Kidney tubule cell (primary cell): ENCODE measurements at places on chromosomes 3 and 15.

DNA sequence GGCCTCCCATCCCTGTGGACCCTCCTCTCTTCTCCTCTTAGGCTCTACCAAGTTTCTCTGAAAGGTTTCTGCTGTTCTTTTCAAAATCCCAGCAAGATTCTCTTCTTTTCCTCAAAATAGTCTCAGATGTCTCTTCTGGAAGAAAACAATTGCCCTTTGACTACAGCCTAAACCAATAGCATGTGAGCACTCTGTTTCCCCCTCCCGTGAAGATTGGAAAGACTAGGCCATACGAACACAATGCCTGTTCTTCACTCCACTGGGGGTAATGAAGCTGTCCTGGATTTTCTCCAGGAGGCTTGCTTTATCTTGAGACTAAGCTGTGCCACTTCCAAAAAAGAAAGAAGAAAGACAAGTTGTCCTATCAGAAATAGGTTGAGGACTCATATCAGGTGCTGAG lies 178.7 kb upstream of the MCTP2 start:
- DNase-seq = no peak

DNA sequence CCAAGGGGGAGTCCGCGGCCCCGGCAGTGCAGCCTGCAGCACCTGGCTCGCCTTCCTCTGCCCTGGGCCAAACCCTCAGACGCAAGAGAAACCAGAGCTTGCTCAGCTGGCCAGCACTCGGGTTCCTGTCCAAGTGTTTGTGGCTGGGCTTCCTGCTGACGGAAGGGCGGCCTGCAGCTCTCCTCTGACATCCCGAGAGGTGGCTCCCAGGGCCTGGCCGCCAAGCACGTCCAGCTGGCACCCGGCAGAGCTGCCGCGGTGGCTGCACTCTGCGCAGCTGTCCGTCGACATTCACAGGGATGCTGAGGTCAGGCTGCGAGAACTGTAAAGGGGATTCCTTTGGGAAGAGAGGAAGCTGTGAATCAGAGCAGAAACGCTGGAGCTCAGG lies 85.6 kb downstream of the CPN2 start:
- DNase-seq = peak; percentile 52

- DNase-seq = no peak
Observed at GRCh38 chr15:100082761-100083402, 258.9 kb downstream of the ADAMTS17 start.

DNA sequence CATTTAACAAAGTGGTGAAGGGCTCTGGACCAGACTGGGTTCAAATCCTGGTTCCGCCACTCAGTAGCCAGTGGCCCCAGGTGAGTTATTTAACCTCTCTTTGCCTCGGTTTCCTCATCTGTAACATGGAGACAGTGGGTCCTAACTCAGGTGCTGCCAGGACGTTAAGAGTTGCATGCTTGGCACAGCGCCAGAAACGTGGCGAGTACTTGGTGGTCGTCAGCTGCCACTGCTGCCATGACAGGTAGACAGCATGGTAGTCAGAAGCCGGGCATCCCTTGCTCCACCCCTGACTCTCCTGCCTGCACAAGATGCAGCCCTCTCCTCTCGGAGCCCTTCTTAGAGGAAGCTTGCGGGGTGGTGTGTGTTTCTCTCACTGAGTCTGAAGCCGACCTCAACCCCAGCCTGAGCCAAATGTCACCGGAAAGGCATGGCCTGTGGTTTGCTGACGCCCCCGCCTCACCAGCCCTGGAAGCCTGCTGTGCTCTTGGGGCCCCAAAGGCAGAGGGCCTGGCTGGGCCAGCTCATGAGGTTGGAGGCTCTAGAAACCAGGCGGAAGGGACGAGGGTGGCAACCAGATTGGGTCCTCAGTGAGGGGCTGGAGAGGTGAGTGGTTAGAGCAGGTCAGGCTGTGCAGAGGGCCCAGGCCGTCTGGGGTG lies 160.8 kb upstream of the TLE3 start:
- no peak for DNase-seq

- DNase-seq = no peak
Observed at GRCh38 chr3:63585927-63586326, 66.5 kb upstream of the SNTN start.

GRCh38 chr15:49163678-49164077 lies 6.4 kb upstream of the GALK2 start:
- DNase-seq = no peak

DNA sequence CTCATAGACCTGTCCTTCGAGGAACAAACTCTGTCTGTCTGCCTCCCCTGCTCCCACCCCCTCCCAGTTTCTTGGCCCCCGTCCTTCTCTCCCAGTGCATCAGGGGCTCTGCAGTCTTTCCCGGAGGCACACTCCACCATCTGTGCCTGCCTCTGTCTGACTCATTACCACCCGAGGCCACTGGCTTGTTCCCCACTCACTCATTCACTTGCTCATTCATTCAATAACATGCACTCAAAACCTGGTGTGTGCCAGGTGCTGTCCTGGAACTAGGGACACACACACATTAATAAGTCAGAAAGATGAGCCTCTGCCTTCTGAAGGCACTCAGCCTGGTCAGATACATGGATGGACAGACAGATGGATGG lies 12.4 kb downstream of the AMIGO3 start:
- DNase-seq = peak; percentile 20

GRCh38 chr15:99507016-99507503 lies 58.7 kb upstream of the MEF2A start:
- no peak for DNase-seq

- no peak for DNase-seq
Observed at GRCh38 chr3:43966126-43966525, 275.4 kb downstream of the ABHD5 start.

GRCh38 chr3:87197531-87197930 lies 29.6 kb upstream of the CHMP2B start:
- DNase-seq = no peak

GRCh38 chr3:45170096-45170495 lies 23.9 kb upstream of the CDCP1 start:
- DNase-seq = peak; percentile 36

DNA sequence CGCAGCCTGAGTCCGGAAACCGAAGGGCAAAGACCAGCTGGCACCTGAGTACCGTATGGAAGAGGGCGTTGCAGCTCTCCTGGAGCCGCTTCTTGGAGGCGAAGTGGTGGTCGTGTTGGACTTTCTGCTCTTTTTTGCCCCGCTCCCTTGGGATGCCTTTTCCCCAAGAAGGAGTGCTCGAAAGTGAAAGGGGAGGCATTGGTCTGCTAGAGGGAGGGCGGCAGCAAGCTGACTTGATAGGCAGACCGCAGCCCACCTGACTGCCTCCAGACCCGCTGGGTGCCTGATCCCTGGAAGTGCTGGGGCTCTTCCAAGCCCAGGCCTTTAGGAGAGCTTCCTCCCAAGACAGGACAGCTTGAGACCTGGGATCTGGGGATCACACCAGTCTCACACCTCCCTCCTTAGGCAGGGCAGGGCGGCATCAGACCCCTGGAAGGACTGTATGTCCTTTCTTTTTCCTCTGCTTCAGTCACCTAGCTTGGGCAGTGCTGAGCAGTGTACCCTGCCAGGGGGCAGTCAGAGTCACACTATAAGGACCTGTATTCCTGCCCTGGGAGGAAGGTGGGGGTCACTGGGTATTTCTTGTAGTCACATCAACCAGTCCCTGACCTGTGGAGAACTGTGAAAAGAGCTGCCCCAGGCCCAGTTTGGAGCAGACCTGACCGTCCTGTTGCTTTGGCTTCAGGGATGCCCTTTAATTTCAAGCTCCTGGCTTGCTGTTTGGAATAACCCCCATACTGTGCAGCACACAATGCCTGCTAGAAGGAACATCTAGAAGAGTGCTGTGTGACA lies 2.1 kb downstream of the ACVR2B start:
- DNase-seq = no peak

DNA sequence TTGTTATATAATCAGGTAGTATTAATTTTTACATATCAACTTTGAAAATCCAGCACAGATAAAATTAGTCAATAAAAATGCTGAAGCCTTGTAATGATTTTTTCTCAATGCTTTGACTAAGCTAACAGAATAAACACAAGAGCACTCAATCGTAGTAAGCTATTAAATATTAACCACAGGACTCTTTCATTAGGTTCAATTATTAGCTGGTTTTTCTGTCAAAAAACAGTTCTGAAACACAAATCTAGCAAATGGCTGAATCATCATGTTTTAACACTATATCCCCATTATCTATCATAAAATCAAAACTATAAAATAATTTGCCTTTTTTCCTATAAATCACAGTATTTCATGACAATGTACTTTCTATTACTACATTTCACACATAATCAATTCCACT lies 69.6 kb downstream of the PLOD2 start:
- DNase-seq = peak; percentile 56

GRCh38 chr3:72924055-72924454 lies 36.2 kb downstream of the GXYLT2 start:
- DNase-seq = no peak

GRCh38 chr3:32128936-32129335 lies 22.5 kb downstream of the GPD1L start:
- no peak for DNase-seq

- peak; percentile 47 for DNase-seq
Observed at GRCh38 chr3:23325466-23326065, 122.4 kb downstream of the UBE2E2 start.

- DNase-seq = peak; percentile 63
Observed at GRCh38 chr15:94844538-94845389, 613.4 kb downstream of the MCTP2 start.

DNA sequence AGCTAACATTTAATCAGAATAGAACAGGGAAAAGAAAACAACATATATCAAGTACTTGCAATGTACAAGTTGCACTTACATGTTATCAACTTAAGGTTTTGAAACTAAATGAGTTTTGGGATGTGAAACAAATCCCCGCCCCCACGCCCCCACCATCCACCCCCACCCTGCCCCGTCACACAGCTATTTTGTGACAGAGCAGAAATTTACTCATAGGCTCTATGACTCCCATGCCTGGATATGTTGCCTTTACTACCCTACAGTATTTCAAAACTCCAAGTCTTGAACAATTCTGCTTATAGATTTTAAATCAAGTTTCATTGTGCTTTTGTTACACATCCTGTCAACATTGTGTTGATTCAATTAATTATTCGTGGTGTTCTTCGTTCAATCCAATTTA lies 18.1 kb upstream of the IL1RAP start:
- DNase-seq = no peak

DNA sequence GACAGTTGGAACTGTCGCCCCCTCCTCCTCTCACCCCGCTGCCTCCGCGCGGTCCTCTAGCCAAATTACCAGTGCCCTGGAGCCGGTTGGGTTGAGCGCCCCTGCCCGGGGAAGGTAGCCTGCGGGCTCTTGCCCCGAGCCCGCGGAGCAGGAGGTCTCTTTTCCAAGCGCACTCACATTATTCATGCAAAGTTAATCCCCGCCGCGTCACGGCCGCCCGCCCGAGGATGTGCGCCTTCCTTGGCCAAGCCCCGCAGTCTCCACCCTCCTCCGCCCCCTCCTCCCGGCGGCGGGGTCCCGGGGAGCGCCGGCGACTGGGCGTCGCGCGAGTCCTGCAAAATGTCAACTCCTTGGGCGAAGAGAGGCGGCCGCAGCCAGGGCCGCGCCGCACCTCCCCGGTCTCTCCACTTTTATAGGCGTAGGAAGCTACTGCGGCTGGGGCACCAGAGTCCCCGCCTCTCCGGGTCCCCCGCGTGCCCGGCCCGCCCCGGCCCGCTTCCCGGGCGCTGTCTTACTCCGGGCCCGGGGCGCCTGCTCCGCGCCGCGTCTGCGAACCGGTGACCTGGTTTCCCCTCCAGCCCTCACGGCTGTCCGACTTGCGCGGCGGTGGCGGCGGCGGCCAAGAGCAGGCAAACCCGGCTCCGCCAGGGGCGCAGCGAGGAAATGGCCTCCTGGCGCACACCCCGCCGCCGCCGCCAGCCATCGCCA lies at the start of gene THRB:
TSS of gene THRB (minus strand) at position 233 of the 708 bp plus-strand sequence.
- peak; percentile 87 for DNase-seq

DNA sequence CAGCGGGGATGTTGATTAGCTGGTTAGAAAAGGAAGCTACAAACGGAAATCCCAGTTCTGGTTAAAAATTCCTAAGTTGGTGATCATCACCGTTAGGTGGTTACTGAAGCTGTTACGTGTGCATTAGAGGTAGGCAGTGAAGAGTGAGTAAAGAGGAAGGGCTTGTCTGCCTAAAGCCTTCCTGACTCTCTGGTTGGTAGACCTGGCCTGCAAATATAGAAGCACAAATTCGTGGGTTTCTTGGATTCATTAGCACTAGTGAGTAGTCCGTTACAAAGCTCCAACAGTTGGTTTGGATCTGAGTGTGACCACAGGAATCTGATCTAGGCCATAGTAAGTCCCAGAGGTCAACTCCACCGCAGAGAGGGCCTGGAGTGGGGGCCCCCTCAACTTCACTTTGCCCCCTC lies 174.0 kb upstream of the TP63 start:
- peak; percentile 95 for DNase-seq

- DNase-seq = no peak
Observed at GRCh38 chr3:116824208-116824607, 114.6 kb downstream of the TUSC7 start.

DNA sequence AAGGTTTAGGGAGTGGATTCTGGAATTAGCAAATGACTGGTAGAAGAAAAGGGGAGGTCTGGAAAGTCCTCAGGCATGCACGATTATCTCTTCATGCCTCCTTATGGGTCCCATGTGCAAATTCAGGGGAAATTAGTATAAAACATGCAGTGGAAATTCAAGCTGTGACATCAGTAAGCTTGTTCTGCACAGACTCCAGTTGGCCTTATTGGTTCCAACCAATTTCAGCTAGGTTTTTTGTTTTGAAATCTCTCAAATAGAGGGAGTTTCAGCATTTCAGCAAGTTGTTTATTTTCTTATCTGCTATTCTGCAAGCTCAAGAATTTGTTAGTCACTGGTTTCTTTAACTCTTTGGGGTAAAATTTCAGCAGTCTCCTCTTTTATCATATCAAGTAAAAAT lies 774 bp upstream of the TMCO5A start:
- DNase-seq = no peak

DNA sequence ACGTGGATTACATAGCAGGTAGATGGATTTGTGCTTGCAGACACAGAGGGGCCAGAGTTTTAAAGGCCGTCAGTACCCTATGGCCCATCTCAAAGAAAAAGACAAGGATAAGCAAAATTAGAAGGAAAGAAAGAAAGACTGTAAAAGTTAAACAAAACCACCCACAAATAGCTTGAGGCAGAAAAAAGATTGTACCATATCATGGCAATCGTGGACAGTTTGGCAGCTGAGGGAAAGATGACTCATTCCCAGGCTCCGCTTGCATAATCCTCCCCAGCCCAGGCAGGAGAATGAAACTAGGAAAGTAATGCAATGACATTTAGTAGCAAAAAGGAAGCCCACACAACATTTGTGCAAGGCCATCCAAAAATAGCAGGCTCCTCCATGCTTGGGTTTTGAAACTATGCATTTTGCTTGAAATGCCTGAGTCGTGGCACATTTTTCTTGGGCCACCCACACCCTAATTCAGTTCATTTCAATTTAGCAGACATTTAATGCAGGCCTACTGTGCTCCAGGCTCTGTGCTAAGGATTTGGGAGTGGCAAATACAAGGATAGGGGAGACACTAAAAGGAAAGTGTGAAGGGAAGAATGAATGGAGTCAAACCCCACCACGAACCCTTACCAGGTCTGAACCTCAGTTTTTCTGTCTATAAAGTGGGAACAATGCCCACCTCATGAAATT lies 40.9 kb upstream of the SMAD3 start:
- peak; percentile 80 for DNase-seq

- DNase-seq = no peak
Observed at GRCh38 chr3:150036780-150037179, 66.1 kb upstream of the PFN2 start.
